Activated T-helper 1 cell treated with anti-CD3 and anti-CD28 coated beads, Interleukin-2, amount 50 U/mL, for 16 hours (primary cell): ENCODE measurements at places on chromosomes 2 and 18.

GRCh38 chr2:126041391-126042047 lies 614.4 kb upstream of the GYPC start:
- no peak for DNase-seq

DNA sequence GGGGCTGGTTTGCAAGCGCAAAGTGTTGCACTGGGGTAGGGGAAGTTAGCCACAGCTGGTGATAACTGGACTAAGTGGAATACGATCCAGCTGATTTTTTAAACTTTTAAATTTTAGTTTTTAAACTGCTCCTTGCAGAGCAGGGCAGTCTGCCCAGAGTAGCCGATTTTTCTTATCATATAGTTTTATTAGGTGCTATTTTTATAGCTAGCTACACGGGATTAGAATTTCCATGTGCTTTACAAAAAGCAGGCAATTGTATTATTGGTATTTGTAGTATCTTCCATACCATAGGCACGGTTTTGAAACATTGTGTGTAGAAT lies 9.6 kb downstream of the CPLX4 start:
- no peak for DNase-seq

GRCh38 chr2:71591044-71591443 lies 137.7 kb downstream of the DYSF start:
- DNase-seq: no peak

DNA sequence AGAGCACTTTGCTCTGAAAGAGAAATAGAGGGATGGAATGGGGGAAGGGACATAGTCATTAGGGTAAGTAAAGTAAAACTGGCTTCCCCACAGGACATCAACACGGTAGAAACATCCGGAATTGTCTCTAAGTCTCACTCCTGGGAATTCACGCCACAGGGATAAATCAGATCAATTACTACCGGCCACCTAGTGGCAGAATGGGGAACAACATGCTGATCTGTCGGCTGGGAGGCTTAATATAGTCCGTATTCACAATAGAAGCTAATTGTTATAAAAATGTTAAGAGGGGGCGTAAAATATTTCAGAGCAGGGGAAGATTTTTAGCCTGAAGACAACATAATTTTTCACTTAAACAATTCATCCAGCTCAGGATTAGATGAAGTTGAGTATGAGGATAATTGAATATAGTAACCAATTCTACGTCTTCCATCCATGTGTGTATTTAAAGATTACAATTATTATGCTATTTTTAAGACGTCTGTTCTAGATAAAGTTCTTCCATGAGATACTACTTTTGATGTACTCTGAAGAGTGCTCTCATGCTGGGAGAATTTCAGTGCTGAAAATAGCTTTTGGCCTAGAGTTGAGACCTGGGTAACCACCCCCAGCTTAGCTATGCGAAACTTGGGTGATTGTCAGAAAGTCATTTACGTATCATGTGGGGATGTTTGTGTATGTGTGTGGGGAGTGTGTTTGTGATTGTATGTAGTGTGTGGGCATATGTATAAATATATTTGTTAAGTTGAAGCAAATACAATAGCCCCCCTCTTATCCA lies 65.7 kb downstream of the LRRTM1 start:
- no peak for DNase-seq

- no peak for DNase-seq
These were observed 105.5 kb downstream of the TDRD15 start for GRCh38 chr2:21229302-21229701.

DNA sequence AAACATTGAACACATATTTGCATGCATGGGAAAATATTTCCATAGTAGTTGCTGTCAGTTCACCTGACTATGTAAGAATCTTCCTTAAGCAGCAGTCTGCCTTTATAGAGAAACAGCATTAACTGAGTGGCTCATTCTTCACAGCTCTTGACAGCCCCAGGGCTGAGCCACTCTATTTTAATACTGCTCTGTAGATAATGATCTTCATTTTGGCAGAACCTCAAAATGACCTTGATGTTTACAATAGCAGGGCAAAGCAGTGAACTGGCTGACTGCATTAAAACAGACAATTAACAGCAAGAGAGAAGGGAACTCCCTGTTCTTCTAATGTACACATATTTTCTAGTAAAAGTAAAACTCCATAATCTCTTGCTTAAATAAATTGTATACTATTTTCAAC lies 580.6 kb upstream of the SOX11 start:
- no peak for DNase-seq

GRCh38 chr2:74206180-74206688 lies 7.8 kb downstream of the MTHFD2 start:
- DNase-seq: no peak

GRCh38 chr2:108351889-108352288 lies 25.9 kb upstream of the SULT1C4 start:
- DNase-seq: no peak

- no peak for DNase-seq
These were observed 42.1 kb downstream of the BOD1L2 start for GRCh38 chr18:57188851-57189557.

DNA sequence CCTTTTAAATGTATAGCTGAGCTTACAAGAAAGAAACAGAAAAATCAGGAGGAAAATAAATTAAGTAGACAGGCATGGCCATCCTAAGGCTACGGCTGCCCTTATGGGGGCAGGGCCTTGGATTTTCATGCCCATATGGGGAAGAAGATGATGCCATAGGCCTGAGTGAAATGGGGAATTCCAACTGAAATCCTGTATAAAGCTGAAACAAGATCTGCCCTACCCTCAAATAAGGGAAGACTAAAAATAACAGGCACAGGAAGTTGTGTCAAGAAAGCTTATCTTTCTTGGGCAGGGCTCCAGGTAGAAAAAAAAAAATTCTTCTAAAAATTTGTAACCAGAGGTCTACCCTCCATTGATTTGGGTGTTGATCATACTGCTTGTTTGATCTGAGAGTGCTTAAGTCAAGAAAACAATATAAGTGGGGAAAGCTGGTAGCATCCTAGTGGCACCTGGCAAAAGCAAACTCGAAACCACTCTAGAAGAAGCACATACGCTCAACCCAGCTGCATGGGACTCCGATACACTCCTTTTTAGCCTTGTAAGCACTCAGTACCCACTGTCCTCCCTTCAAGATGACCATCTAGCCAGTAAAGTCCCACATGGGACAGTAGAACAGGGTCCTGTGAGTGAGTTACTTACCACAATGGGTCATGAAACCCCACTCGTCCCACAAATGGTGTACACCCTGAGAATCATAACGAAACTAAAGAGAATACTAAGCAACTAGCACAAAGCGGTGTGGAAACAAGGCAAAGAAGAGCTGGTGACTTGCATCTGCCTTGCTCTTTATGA lies 22.3 kb downstream of the DNAH7 start:
- DNase-seq: no peak

- no peak for DNase-seq
These were observed 23.8 kb upstream of the CCL20 start for GRCh38 chr2:227789803-227790202.

- DNase-seq: no peak
These were observed 767.0 kb upstream of the RAB6C start for GRCh38 chr2:129212299-129212958.

DNA sequence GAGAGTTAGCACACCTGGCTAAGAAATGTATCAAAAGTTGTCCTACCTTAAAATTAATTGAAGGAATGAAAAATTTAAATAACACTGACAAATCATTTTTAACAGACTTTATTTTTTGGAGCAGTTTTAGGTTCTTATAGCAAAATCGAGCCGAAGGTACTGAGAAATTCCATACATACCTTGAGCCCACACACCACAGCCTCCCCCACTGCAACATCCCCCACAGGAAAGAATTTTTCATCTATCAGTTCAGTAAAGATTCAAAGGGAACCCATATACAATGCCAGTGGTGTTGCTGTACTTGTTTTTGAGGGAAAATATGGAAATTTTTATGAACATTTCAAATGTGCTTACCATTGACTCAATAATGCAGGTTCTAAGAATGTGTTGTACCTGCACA lies 169.8 kb upstream of the HS6ST1 start:
- DNase-seq: no peak

- DNase-seq: no peak
These were observed 113.6 kb downstream of the CDH2 start for GRCh38 chr18:28063271-28063761.

GRCh38 chr2:127640082-127641072 lies 5.6 kb upstream of the GPR17 start:
- DNase-seq: no peak

- DNase-seq: no peak
These were observed 93.2 kb downstream of the USP40 start for GRCh38 chr2:233473386-233473791.

GRCh38 chr2:223855426-223855825 lies 18.0 kb upstream of the AP1S3 start:
- no peak for DNase-seq

GRCh38 chr2:144523596-144524117 lies 3.7 kb upstream of the ZEB2 start:
- DNase-seq: no peak
